ENCODE measurements at places on chromosomes 11 and 22.

GRCh38 chr11:29005401-29005980 is 897.3 kb downstream of the METTL15 start:
- DNase-seq = no peak

DNA sequence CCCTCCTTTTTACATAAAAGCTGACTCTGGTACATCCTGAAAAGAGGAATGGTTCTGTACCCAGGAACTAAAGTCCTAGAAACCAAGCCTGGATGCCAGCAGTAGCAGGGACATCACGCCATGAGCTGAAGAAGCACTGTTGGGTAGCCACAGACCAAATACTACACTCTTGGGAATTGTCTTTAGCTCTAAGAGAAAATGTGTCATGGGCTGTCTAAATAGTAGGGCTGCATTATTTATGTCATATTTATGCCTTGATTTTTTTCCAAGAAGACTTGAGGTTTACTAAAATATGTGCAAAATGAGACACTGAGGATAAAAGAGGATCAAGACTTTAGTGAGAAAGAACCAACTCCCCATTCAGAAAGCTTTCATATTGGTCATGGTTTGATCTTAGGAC is 213.6 kb downstream of the RAB38 start:
- DNase-seq = no peak

- DNase-seq = no peak
Observed at GRCh38 chr11:33545931-33546330, 154.7 kb downstream of the C11orf91 start.

DNA sequence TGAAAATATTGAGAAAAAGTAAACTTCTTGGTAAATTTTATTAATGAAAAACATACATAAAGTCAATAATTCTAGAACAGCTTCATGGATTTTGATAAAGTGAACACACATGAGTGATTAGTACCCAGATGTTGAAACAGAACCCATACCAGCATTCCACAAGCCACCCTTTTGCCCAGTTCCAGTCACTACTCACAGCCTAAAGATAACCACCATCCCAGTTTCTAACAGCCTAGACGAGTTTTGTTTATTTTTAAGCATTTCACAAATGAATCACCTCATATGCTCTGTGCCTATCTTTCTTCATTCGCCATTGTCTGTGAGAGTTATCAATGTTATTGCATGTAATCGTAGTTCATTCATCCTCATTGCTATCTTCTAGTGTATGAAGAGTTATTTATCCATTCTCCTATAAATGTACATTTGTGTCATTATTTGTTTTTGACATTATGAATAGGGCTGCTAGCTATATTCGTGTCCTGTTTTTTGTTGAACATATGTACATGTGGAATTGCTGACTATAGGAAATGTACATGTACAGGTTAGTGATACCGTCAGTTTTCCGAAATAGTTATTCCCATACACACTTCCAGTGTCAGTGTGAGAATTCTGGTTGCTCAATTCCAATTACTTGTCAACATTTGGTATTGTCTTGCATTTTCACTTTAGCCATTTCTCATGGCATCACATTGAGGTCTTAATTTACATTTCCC is 44.5 kb upstream of the TEAD1 start:
- DNase-seq = no peak

GRCh38 chr11:130124096-130124495 is 35.5 kb upstream of the ST14 start:
- peak; percentile 92 for DNase-seq

- peak; percentile 87 for DNase-seq
Observed at GRCh38 chr11:30917859-30918478, 331.8 kb upstream of the MPPED2 start.

DNA sequence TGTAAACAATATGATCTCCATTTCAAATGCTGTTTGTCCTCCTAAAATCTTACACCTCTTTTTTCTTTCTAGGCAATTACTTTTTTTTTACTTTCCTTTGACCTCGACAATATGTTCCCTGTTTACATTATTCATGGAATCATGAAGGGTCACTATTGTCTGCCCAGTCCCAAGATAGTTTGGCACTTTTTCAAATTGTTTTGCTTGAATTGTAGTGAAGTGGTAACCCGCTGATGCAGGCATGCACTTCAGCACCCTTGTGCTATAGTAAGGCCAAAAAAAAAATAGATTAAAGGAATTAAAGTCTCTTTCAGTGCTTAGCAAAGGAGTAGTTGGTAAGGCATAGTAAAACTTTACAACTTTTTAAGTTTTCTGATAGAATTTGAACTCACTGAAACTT is 90.9 kb downstream of the PAX6 start:
- no peak for DNase-seq

GRCh38 chr11:111514216-111515031 is at the start of gene HOATZ:
Gene HOATZ (plus strand): TSS chr11:111514778. CDS start chr11:111514785, 7 bp downstream.
- DNase-seq = no peak

- DNase-seq = no peak
Observed at GRCh38 chr11:34593085-34593484, 27.8 kb upstream of the EHF start.

GRCh38 chr11:75051043-75051442 is 45.6 kb downstream of the OR2AT4 start:
- peak; percentile 16 for DNase-seq

Measured in Kasumi-1 (cell line).